ENCODE measurements at places on chromosomes 11 and 22.

DNA sequence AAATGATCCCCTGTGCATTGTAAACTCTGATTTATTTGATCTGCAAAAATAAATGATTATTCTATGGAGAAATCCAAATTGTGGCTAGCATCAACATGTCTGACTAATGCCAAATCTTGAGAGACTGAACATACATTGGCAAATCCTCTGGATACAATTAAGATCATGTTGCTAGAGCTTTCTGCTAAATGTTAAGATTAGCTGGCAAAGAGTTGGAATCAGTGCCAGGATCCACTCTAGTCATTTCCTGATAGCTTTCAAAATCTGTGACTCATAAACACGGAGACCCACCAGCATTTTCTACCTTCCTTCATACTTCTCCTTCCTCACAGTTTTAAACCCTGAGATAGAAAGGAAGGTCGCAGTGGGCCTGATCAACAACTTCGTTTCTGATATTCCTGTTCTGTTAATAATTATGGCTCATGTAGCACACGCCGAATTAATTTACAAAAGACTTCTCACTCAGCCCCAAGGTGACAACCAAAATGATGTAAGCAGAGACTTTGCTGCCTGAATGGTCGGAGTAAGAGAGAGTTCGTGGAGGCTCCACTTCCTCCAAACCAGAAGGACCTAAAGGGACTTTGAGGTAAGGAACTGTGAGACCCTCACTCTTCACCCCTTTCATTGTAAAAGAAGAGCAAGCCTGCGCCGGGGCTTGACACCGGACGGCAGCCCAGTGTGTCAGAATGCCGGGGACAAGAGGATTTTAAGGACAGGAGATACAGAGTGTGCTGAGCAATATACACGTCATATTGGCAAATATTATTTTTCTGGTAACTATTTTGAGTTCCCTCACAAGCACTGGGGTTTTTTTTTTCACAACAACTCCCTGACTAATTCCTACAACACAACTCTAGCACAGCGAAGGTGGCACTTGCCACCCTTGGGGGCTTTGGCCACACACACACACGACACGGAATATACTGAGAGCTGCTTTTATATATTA is 42.0 kb downstream of the SERPINH1 start:
- H3K4me3 ChIP-seq: no peak overlapping the region
- no peak for DNase-seq
- no peaks in the 10 kb centered on the region for H3K36me3 ChIP-seq
- no peak overlapping the region for H3K27ac ChIP-seq

GRCh38 chr22:40727070-40727963 is 48.0 kb downstream of the MCHR1 start:
- peak; percentile 13 for DNase-seq
- peaks cover 60% of the 10 kb centered on the region for H3K4me1 ChIP-seq
- no peaks in the 10 kb centered on the region for H3K27me3 ChIP-seq
- no peak overlapping the region for H3K4me3 ChIP-seq
- no peaks in the 10 kb centered on the region for H3K36me3 ChIP-seq

GRCh38 chr22:32775957-32776356 is 25.5 kb upstream of the TIMP3 start:
- H3K4me3 ChIP-seq: no peak overlapping the region
- no peak overlapping the region for H3K27ac ChIP-seq
- H3K36me3 ChIP-seq: no peaks in the 10 kb centered on the region
- no peaks in the 10 kb centered on the region for H3K27me3 ChIP-seq
- DNase-seq: no peak

DNA sequence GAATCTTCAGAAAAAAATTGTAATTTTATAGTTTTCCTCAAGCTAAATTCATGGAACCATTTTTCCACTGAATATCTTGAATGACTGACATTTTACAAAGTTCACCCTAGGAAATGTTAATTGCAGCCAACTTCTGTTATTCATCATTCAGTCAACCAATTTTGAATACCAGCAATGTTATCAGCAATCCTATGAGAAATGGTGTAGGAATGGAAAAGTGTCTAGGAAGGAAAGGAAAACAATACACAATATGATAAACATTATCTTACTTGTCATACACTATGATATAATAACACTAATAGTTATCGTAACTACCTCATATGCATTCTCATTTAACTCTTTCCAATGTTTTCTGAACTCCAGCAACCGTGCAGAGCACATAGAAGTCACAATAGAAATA is 790.5 kb upstream of the LRRC4C start:
- H3K4me3 ChIP-seq: no peak overlapping the region
- no peaks in the 10 kb centered on the region for H3K4me1 ChIP-seq
- DNase-seq: no peak
- H3K27ac ChIP-seq: no peak overlapping the region
- no peaks in the 10 kb centered on the region for H3K27me3 ChIP-seq

DNA sequence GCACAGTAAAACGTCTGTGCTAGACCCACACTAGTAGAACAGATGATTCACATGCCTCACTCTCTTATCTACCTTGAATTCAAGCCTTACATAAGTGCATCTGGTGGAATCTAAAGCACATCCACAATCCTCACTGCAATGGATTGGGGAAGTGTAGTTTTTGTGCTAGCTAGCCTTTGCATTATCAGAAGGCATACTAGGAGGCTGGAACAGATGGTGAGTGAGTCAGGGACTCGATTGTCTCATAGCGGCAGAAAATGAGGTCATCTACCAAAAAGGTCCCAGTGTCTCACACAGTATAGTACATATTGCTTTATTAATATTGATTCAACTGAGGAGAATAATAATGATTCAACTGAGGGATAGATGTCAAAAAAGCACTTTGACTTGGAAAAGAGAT is 9.3 kb downstream of the MSANTD4 start:
- H3K27me3 ChIP-seq: no peaks in the 10 kb centered on the region
- no peak overlapping the region for H3K4me3 ChIP-seq
- DNase-seq: no peak
- H3K36me3 ChIP-seq: peaks cover 28% of the 10 kb centered on the region
- no peak overlapping the region for H3K27ac ChIP-seq

GRCh38 chr22:36822581-36822980 is 5.7 kb upstream of the PVALB start:
- DNase-seq: no peak
- peaks cover 12% of the 10 kb centered on the region for H3K27me3 ChIP-seq
- H3K27ac ChIP-seq: no peak overlapping the region
- no peaks in the 10 kb centered on the region for H3K36me3 ChIP-seq
- no peak overlapping the region for H3K4me3 ChIP-seq

DNA sequence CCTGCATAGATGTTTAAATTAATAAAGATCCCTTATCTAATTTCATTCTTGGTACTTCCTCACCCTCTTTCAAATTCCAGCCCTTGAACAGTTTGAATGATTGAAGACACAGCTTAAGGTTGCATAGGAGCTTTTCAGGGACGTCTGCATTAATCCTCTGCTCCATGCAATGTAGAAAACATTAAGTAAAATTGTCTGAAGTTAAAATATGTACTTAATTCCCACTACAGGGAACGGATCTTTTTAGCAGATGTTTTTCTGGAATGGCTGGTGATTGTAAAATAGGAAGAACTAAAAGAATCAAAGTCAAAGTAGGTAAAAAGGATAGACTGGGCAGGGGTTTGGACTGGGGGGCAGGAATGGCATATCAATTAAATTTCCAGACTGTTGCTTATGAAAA is 58.9 kb downstream of the ABTB2 start:
- no peak overlapping the region for H3K27ac ChIP-seq
- no peaks in the 10 kb centered on the region for H3K27me3 ChIP-seq
- no peak for DNase-seq
- H3K36me3 ChIP-seq: no peaks in the 10 kb centered on the region
- no peaks in the 10 kb centered on the region for H3K4me1 ChIP-seq
- no peak overlapping the region for H3K4me3 ChIP-seq

GRCh38 chr22:35023692-35024363 is 42.1 kb upstream of the ISX start:
- no peaks in the 10 kb centered on the region for H3K36me3 ChIP-seq
- no peak overlapping the region for H3K4me3 ChIP-seq
- H3K27ac ChIP-seq: no peak overlapping the region
- DNase-seq: peak; percentile 19

GRCh38 chr22:32802237-32802765 is 796 bp downstream of the TIMP3 start:
- DNase-seq: no peak
- H3K4me1 ChIP-seq: no peaks in the 10 kb centered on the region
- peaks cover 13% of the 10 kb centered on the region for H3K27me3 ChIP-seq

DNA sequence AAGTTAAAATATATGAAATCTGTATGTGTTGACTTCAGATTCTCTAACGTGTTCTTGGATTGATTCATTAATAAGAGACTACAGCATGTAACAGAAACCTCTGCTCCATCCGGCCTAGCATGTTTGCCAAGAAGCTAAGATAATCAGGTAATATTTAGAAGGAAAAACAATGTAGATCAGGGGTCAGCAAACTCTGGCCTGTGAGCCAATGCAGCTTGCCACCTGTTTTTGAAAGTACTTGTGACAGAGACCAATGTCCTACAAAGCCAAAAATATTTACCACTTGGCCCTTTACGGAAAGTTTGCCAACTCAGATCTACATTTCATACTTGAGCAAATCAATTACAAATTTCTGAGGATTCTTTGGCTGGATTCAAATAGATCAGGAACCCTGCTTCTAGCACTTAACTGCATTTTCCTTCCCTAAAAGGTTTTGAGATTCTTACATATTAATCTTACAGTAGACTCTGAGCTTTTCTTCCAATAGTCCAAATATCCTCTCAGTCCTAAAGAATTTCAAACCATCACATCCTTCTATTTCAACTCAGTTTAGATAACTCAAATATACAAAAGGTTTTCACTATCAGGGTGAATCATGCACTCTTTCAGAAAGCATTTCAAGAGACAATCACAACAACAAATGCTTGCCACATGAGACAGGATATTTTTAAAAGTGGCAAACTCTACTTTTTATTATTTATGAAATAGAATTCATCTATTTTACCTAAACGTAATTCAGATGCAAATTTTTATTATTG is 29.5 kb downstream of the APOL5 start:
- no peaks in the 10 kb centered on the region for H3K36me3 ChIP-seq
- H3K4me1 ChIP-seq: no peaks in the 10 kb centered on the region
- no peak overlapping the region for H3K27ac ChIP-seq
- H3K27me3 ChIP-seq: no peaks in the 10 kb centered on the region
- no peak for DNase-seq
- no peak overlapping the region for H3K4me3 ChIP-seq

GRCh38 chr11:9717719-9718118 is 53.8 kb downstream of the SWAP70 start:
- no peaks in the 10 kb centered on the region for H3K27me3 ChIP-seq
- DNase-seq: no peak
- H3K27ac ChIP-seq: no peak overlapping the region
- H3K4me3 ChIP-seq: no peak overlapping the region

- peaks cover 81% of the 10 kb centered on the region for H3K36me3 ChIP-seq
- no peak for DNase-seq
- no peak overlapping the region for H3K4me3 ChIP-seq
- no peaks in the 10 kb centered on the region for H3K27me3 ChIP-seq
- no peak overlapping the region for H3K27ac ChIP-seq
These were observed 11.3 kb downstream of the TRMU start for GRCh38 chr22:46346680-46347405.

- H3K4me1 ChIP-seq: no peaks in the 10 kb centered on the region
- no peaks in the 10 kb centered on the region for H3K27me3 ChIP-seq
- no peaks in the 10 kb centered on the region for H3K36me3 ChIP-seq
- DNase-seq: no peak
- no peak overlapping the region for H3K27ac ChIP-seq
- no peak overlapping the region for H3K4me3 ChIP-seq
These were observed 14.3 kb downstream of the OR52K1 start for GRCh38 chr11:4496557-4497248.

DNA sequence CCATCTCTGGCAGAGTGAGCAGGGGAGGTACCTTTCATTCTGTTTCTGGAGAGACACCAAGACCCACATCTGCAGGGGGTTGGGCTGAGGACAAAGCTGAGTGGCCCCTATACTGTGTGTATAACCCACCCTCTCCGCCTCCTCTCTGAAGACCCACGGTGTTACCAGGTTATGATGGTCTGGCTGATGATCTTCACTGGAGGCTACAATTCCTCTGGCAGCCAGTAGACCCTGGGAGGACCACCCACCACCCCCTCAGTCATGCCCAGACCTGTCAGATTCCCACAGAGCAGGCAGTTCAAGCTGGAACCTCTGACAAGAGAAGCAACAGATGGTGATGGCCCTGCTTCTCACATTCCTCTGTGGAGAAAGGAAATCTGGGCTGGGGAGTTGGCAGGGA is 11.4 kb upstream of the KCNJ1 start:
- no peak overlapping the region for H3K4me3 ChIP-seq
- H3K4me1 ChIP-seq: no peaks in the 10 kb centered on the region
- H3K27ac ChIP-seq: no peak overlapping the region
- no peak for DNase-seq
- H3K36me3 ChIP-seq: no peaks in the 10 kb centered on the region

DNA sequence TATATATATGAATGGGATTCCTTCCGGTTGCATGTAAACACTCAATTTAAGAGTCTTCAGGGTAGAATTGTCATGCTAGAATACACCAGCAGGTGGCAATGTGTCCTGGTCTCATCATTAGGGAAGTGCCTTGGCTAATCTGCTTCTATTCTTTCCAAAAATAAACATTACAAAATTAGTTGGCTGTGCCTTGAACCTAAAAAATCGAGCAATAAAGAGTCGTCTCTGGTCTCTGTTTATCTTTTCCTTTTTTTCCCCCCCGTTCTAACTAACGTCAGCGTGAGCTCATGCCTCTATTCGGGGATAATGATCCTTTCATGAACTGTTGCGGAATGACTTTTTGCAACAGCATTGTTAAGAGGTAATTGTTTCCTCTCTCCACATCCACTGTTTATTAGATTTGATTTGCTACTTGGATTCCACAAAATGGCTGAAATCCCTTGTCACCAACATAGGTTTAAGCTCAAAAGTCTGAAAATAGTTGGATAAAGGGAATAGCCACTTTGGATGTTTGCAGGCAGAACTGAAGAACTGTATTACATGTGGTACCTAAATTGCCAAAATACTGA is 1.2 kb upstream of the ARHGEF12 start:
- peak overlapping the region; percentile 14 for H3K4me3 ChIP-seq
- H3K27ac ChIP-seq: no peak overlapping the region
- peak; percentile 67 for DNase-seq
- peaks cover 13% of the 10 kb centered on the region for H3K27me3 ChIP-seq

DNA sequence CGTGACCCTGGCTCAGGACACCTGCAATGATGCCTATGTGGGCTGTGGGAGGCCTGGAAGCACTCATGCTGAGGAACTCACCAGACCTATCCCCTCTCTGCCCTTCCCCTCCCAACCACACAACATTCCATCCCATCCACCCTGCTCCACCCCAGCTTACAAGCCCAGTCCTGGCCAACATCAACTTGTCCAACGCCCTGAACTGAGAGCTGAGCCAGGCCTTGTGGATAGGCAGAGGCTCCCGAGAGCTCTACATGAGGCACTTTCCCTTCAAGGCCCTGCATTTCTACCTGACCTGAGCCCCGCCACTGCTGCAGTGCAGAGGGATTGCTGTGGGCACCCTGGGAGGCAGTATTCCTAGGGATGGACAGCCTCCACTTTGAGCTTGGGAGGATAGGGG is 112.4 kb downstream of the PDE2A start:
- H3K4me3 ChIP-seq: no peak overlapping the region
- no peaks in the 10 kb centered on the region for H3K4me1 ChIP-seq
- no peak overlapping the region for H3K27ac ChIP-seq
- no peaks in the 10 kb centered on the region for H3K27me3 ChIP-seq
- DNase-seq: no peak
